ENCODE measurements at places on chromosomes 6 and 20. TPM values are rescaled to one million over a fixed set of nuclear protein-coding genes. Genes with fewer than 3 reads are reported as not detected.

DNA sequence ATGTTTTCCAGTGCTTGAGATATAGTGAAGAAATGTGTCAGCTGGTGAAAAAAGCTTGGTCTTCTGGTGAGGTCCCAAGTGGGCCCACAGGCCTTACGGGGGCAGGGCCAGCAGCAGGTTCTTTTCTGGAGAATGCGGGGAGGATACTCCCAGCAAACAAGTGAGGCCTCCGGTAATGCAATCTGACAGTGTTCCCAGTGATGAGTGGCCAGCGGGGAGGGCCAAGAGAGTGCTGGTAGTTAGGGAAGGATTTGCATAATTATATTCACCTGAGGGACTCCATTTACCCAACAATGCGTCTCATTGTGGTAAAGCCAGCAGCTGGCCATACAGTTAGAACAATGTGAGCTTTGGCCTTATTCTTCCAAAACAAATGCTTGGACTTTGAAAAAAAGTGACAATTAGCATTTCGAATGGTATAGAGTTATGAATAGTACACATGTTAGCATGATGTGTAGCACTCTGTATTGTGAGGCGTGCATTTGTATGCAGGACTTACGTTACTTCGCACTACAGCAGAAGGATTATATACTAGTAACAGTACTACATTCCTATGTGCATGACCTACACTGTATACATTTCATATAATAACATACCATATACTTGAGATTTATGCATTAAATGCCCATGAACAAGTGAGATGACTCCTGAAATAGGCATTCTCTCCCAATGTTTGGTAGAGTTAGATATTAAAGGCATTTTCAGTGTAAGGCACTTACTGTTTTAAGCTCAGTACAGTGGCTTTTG, 69.8 kb downstream of the MYB start:
- peak; percentile 82 for DNase-seq

- DNase-seq = no peak
Observed at GRCh38 chr6:98653179-98653578, 181.2 kb upstream of the POU3F2 start.

- no peak for DNase-seq
Observed at GRCh38 chr6:112842330-112842685, 495.2 kb downstream of the RFPL4B start.

DNA sequence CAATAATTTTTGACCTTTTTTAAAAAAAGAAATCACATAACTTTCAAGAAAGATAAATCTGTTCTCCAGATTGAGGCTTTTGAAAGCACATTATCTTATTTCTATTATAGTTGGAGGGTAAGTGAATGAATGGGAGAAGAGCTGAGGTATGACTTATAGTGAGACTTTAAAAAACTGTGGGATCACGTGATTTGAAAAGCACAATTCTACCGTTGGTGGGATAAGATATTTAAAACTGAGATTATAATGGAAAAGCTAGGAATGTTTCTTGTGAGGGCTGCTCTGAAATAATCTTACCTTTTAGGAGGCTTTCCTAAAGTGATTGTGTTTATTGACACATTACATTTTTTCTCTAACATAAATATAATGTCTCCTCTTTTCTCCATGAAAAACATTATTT, 9.5 kb upstream of the OPN5 start:
- DNase-seq = no peak

DNA sequence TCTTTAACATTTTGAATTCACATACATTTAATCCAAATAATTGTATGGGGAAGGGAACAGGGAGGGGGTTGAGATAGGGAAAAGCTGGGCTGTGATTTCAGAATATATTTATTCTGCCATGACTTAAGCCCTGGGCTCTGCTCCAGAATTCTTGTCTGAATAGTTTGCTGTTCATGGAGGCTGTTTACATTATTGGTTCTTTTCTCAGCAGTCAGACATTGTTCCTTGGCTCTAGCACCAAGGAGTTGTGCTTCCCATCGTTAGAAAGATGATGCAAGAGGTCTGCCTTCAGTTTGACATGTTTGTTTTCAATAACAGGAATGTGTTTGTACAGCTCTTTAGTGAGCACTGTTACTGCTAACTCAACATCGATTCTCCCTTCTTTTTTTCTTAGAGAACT, 198.8 kb upstream of the CDYL start:
- DNase-seq = no peak

- DNase-seq = no peak
Observed at GRCh38 chr6:2033544-2033943, 211.9 kb downstream of the GMDS start.

TRERF1 gene
- polyA plus RNA-seq = 11.1 TPM

Data from GM23338 (cell line).